ENCODE measurements at places on chromosomes 7 and 10.

DNA sequence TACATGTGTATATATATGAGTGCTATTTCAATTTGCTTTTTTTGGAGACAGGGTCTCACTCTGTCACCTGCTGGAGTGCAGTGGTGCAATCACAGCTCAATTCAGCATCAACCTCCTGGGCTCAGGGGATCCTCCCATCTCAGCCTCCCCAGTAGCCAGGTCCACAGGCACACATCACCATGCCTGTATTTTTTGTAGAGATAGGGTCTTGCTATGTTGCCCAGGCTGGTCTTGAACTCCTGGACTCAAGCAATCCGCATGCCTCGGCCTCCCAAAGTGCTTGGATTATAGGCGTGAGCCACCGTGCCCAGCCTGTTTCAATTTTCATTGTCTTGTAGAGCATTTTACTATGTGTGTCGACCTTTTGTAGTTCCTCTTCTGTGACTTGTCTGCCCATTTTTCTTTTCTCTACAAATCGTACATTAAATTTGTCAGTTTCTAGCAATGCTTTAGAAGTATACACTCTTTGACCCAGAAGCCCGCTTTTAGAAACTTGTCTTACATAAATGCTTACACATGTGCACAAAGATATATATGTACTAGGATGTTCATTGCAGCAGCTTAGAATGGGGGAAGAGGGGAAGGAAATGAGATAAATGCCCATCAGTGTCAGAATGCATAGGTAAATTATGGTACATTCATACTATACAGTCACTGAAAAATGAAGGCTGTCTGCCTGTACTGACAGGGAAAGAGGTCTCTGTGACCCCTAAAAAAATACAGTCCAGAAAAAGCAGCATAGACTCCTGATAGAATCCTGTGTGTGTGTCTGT, 12.2 kb upstream of the RFC2 start:
- no peak for DNase-seq

- DNase-seq, result no peak
These were observed 2.9 kb downstream of the PKD2L1 start for GRCh38 chr10:100327007-100327717.

DNA sequence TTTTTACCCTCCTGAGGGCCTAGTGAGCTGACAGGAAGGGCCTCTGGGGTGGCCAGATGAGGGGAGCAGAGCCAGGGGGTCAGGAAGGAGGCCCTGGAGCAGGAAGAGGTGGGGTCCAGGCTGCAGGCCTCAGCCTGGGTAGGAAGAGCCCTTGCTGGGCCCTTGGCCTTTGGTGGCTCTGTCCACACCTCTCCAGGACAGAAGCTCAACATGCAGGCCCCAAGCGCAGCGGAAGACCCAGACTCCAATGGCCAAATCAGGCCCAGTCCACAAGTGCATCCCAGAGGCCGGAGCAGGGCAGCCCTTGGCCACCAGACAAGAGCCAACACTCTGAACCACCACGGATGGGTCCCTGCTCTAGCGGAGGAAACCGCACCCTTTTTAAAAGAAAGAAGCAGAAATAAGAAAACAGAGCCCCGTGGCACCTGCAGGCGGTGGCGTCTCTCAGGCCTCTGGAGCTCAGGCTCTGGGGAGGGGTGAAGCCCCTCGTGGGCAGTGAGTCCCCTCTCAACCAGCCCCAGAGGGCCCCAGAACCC, 52.8 kb downstream of the FOXL3 start:
- no peak for DNase-seq

DNA sequence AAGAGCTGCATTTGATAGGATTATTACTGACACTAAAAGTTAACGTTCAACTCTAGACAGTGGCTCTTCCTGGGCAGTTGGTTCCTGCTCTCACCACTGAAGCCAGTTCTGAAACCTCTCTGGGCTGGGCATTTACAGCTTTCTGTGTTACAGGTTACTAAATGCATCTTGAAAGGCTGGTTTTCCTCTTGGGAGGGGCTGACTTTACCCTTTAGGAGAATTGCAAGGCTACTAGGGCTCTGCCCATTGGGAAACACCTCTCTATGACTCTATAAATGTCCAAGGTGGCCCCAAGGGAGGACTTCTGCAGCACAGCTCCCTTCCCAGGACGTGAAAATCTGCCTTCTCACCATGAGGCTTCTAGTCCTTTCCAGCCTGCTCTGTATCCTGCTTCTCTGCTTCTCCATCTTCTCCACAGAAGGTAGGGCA, at the start of gene GPR15LG:
Gene GPR15LG (plus strand): TSS at position 301 of the 429 bp plus-strand sequence. CDS start 51 bp downstream, at position 352.
- DNase-seq, result no peak

DNA sequence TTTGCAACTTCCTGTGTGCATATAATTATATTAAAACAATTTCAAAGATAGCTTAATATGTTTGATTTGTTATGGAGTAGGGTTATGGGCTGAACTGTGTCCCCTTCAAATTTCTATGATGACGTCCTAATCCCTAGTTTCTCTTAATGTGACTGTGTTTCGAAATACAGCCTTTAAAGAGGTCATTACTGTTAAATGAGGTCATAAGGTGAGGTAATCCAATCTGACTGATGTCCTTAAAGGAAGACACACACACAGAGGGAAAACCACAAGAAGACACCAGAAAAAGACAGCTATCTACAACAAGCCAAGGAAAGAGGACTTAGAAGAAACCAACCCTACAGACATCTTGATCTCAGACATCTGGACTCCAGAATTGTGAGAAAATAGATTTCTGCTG, 407.4 kb downstream of the MAGI2 start:
- no peak for DNase-seq

- DNase-seq, result no peak
These were observed 36.7 kb downstream of the GOT1 start for GRCh38 chr10:99393683-99394082.

DNA sequence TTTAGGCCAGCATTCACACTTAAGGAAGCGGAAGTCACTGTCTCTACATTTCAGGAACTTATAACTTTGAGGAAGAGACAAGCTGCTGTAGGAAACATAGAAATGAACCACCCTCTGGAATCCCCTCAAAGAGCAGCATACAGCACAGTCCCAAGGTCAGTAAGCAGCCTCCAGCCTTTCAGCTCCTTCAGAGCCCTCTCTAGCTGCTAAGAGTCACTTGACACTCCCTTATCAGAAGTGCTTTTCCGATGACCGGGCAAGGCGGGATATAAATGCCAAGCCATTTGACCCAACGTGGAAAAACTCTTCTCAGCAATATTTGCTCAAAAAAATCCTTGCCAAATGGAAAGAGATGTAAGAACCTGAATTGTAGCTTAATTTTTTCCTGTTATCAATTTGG, 1284.3 kb downstream of the XPNPEP1 start:
- no peak for DNase-seq

DNA sequence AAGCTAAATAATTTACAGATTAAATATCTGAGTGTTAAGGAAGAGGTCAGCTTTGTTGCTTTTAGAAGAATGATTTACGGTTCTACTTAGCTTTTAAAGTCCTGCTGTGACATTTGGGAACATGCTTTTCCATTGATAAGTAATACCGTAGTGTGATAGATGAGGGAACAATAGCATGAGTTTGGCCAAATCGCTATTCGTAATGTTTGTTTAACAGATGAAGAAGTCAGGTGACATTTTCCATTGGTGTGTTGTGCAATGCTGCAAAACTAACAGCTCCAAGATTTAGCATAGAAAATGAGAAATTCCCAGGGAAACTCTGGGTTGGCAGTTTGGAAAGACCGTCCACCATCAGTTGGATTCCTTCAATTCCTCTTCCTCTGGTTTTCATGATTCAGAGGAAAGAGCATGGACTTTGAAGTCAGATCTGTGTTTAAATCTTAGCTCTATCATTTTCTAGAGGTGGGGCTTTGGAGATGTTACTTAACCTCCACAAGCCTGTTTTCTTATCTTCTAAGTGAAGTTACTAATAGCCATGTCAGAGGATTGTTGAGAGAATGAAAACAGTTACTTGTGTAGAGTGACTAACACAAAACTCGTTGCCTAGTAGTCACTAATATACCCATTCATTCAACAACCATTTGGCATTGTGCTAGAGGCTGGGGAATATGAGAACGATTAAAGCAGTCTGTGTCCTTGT, 140.4 kb upstream of the BMPER start:
- DNase-seq, result no peak

DNA sequence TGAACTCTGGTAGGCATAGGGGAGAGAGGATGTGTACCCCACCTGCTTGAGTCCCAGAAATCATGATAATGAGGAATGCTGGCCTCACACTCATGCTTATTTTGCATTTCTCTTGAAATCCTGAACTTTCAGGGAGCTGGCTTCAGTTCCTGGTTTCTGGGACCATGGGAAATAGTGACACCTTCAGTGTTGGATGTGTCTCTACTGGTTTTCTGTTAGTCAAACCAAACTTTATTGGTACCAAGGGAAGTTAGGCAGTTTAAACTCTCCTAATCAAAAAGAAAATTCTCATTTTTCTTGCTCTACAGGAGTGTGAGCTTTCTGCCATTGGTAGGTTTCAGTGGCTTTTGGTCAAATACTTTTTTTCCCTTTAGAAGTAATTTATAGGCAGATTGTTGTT, 11.8 kb upstream of the PCGF5 start:
- DNase-seq, result no peak

- DNase-seq, result no peak
These were observed 23.4 kb downstream of the ZPBP start for GRCh38 chr7:50069613-50070012.

- no peak for DNase-seq
These were observed 765.4 kb downstream of the SORCS1 start for GRCh38 chr10:106399112-106399511.

Data from coronary artery (tissue), 2 donors.